ENCODE measurements at places on chromosomes 7 and 10.

DNA sequence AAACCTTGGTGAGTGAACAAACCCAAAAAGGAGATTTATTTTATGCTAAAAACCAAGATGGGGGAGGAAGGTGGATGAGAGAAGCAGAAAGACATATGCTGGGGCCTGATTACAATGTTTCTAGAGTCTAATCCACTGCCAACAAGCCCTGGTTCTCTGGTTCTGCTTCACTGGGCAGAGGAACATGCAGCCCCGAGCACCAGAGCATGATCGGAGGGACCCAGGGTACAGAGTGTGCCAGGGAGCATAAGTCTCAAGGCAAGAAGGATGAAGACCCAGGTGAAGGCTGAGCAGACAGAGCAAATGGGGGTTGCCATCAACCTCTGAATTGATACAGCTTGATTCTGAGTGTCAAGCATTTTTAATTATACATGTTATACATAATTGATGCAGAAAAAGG lies 30.7 kb downstream of the SLC16A12 start:
- no peaks in the 10 kb centered on the region for H3K4me1 ChIP-seq
- H3K36me3 ChIP-seq: no peaks in the 10 kb centered on the region
- no peak overlapping the region for H3K4me3 ChIP-seq

DNA sequence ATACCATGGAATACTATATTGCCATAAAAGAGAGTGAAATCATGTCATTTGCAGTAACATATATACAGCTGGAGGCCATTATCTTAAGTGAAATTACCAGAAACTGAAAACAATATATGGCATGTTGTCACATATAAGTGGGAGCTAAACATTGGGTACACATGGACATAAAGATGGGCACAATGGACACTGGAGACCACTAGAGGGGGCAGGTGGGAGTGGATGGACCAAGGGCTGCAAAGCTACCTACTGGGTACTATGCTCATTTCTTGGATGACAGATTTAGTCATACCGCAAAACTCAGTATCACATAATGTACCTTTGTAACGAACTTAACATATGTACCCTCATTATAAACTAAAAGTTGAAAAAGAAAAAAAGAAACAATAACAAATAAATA lies 1167.6 kb downstream of the NXPH1 start:
- no peaks in the 10 kb centered on the region for H3K27me3 ChIP-seq
- no peak for DNase-seq
- no peaks in the 10 kb centered on the region for H3K4me1 ChIP-seq
- H3K27ac ChIP-seq: no peak overlapping the region
- no peaks in the 10 kb centered on the region for H3K36me3 ChIP-seq

DNA sequence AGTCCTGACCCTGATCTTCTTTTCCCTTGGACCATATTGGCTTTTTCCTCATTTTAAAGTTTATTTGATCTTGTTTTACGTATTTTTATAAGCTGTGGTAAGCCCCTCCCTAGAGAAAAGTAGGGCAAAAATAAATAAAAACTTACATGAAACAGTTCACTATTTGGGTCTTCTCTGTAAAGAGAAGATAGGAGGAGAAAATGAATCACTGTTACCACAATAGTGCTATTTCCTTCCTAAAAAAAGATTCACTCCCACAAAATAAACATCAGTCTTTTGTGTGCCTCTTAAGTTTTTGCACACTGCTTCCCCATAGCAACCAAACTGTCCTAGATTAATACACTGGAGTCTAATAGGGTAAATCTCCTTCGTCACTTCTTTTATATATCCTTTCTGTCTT lies 1.4 kb upstream of the SVIL start:
- H3K27ac ChIP-seq: peak overlapping the region; percentile 47
- DNase-seq: no peak

DNA sequence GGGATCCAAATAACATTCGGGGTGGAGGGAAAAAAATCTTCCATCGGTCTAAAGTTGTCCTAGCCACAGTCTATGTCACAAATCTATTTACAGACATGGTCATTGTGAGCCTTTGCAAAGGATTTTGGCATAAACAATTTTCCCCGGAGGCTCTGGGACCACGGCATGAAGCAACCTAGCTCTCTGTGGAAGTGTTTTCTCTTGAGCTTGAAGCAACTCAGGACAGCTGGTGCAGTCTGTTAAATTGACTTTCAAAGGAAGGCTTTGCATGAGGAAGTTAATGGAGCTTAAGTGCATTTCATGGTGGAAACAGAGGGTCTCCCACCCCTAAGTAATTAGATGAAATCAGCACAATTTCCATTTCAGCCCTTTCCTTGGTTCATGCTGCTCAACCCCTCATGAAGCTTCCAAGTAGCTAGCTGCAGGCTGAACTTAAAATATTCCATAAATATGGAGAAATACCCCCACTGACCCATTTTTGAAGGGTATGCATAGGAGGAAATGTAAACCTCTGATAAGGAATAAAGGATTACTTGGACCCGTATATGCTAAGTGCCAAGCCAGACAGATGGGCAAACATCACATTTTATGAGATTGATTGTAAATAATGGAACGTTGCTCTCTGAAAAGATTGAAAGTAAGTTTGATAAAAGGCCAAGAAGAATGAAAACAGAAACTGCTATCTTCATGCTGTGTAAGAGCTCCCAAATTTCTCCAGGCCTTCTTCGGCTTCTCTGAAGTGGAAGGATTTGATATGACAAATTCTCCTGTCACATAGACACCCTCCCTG lies 39.9 kb downstream of the CCDC3 start:
- H3K36me3 ChIP-seq: no peaks in the 10 kb centered on the region
- no peak overlapping the region for H3K4me3 ChIP-seq
- H3K27me3 ChIP-seq: peaks cover 4% of the 10 kb centered on the region
- H3K4me1 ChIP-seq: no peaks in the 10 kb centered on the region

DNA sequence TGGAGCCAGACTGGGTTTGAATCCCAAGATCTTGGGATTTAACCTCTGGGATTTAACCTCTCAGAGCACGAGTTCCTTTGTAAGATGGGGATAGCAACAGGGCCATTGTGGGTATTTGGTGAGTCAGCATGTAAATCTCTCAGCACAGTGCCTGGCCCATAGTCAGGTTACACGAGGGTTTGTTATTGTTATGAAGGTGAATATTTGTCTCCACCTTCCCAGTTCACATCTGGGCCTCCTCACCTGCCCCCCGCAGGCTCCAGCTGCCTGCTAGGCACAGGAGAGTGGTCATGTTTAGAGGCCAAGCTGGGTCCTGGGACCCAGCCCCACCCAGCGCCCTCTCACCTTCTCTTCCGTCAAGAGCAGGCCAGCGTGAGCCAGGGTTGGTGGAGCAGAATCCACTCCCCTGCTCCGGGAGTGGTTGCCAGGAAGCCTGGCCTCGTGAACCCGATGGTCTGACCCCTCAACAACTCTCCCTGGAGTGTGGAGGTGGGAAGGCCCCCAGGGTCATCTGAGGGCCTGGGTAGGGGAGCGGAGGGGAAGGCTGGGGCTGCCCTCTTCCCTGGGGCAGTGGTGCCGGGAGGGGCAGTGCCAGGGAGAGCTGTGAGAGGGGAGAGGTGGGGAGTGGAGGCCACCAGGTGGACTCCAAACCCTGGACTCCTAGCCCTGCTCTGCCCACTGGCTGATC lies 26.0 kb downstream of the FAM241B start:
- peaks cover 19% of the 10 kb centered on the region for H3K4me1 ChIP-seq
- DNase-seq: no peak
- H3K27me3 ChIP-seq: no peaks in the 10 kb centered on the region
- H3K27ac ChIP-seq: no peak overlapping the region
- H3K4me3 ChIP-seq: no peak overlapping the region
- no peaks in the 10 kb centered on the region for H3K36me3 ChIP-seq

DNA sequence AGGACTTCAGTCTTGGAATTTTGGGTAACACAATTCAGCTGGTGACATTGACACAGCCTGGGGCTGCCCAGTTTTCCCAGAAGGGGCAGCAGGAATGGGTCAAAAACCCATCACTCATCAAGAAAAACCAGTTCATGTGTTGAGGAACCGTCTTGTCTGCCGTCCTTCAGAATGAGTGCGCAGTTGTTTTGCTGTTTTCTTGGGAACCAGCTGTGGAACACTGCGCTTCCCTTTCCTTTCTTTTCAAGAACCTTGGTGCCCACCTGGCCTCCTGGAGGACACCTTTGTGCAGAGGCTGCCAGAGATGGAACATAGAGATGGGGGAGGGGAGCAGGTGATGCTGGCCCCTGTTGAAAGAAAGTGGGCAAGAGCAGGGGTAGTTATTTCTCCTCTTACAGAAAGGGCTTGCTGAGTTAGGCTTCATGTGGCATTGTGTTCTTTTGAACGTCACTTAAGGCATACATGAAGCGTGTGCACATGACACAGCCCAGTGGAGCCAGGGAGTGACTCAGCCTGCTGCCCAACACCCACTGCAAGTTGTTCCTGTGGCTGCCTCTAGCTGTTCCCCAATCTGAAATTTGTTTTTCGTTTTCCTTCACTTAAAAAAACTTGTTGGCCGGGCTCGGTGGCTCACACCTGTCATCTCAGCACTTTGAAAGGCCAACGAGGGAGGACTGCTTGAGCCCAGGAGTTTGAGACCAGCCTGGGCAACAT lies 87.4 kb upstream of the TNS3 start:
- H3K27me3 ChIP-seq: peaks cover 6% of the 10 kb centered on the region
- H3K36me3 ChIP-seq: no peaks in the 10 kb centered on the region
- DNase-seq: no peak
- H3K27ac ChIP-seq: no peak overlapping the region
- H3K4me3 ChIP-seq: no peak overlapping the region

GRCh38 chr7:32319012-32319382 lies 171.2 kb downstream of the LSM5 start:
- no peak overlapping the region for H3K4me3 ChIP-seq
- H3K27me3 ChIP-seq: peaks cover 3% of the 10 kb centered on the region
- no peak for DNase-seq
- H3K36me3 ChIP-seq: no peaks in the 10 kb centered on the region

GRCh38 chr10:30819341-30820181 lies 190.0 kb upstream of the LYZL2 start:
- no peak overlapping the region for H3K27ac ChIP-seq
- no peak overlapping the region for H3K4me3 ChIP-seq
- no peak for DNase-seq
- no peaks in the 10 kb centered on the region for H3K36me3 ChIP-seq
- peaks cover 4% of the 10 kb centered on the region for H3K4me1 ChIP-seq
- H3K27me3 ChIP-seq: no peaks in the 10 kb centered on the region

GRCh38 chr7:143351060-143351459 lies 11.5 kb downstream of the FAM131B start:
- peaks cover 24% of the 10 kb centered on the region for H3K4me1 ChIP-seq
- H3K4me3 ChIP-seq: no peak overlapping the region
- no peaks in the 10 kb centered on the region for H3K27me3 ChIP-seq
- no peak for DNase-seq
- H3K27ac ChIP-seq: no peak overlapping the region
- H3K36me3 ChIP-seq: peaks cover 11% of the 10 kb centered on the region

DNA sequence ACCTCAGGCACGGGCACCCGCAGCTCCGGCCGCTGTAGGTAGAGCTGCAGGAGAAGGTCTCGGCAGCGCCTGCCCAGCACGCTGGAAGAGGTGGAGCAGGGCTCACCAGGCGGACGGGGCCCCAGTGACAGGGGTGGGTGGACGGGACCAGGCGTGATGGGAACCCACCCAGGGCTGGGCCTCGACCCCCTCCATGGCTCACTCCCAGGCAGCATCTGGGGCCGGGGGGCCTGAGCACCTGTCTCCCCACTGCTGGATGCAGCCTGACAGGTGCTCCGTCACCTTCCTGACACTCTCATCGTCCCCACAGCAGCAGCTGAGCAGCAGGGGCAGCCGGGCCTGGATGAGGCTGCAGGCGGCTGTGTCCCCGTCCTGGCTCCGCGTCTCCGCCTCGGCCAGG lies 16.7 kb upstream of the MICALL2 start:
- no peak overlapping the region for H3K4me3 ChIP-seq
- H3K27me3 ChIP-seq: no peaks in the 10 kb centered on the region
- H3K36me3 ChIP-seq: peaks cover 44% of the 10 kb centered on the region

GRCh38 chr7:11228515-11228914 lies 254.8 kb downstream of the PHF14 start:
- DNase-seq: no peak
- H3K4me3 ChIP-seq: no peak overlapping the region
- no peaks in the 10 kb centered on the region for H3K36me3 ChIP-seq
- H3K27me3 ChIP-seq: no peaks in the 10 kb centered on the region

DNA sequence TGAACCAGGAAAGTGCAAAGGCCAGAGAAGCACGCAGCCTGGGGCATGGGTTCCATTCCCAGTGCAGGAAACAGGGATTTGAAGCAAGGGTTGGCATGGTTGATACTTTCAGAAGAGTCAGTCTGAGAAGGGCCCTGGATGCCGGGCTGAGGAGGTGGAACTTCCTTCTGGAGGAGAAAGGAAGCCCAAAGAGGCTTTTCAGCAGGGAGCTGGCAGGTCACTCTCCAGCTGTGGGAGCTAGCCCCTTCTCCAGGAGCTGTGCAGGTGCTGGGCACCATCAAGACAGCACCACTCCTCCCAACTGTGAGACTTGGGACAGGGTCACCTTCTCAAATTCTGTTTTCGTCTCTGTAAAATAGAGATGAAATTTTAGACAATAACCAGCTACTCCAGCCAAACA lies 169.8 kb downstream of the ZNF248 start:
- no peak for DNase-seq
- no peaks in the 10 kb centered on the region for H3K36me3 ChIP-seq
- H3K4me1 ChIP-seq: no peaks in the 10 kb centered on the region

GRCh38 chr7:96667026-96667425 lies 42.6 kb downstream of the SEM1 start:
- H3K36me3 ChIP-seq: no peaks in the 10 kb centered on the region
- no peak overlapping the region for H3K4me3 ChIP-seq
- H3K27ac ChIP-seq: no peak overlapping the region
- no peak for DNase-seq

DNA sequence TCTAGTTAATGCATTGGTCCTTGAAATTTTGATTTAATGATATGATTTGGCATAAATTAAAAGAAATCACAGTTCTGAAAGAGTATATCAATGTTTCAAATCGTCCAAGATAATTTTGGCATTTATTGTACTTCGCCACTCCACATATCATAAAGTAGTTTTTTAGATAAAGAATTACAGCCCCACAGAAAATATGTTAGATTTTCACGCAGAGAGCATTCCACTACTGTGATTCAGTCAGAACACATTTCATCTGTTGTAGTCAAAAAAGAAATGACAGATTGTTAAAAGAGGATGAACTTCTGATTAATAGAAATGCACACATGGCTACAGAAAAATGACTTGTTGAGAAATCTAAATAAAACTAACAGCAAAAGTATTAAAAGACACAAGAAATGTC lies 1063.5 kb upstream of the LRRN3 start:
- H3K27me3 ChIP-seq: no peaks in the 10 kb centered on the region
- no peaks in the 10 kb centered on the region for H3K4me1 ChIP-seq
- H3K36me3 ChIP-seq: no peaks in the 10 kb centered on the region
- no peak overlapping the region for H3K4me3 ChIP-seq
- no peak for DNase-seq
